ENCODE measurements at places on chromosomes 13 and 19.

GRCh38 chr19:51779703-51780102 lies 15.3 kb upstream of the FPR3 start:
- no peak for DNase-seq

DNA sequence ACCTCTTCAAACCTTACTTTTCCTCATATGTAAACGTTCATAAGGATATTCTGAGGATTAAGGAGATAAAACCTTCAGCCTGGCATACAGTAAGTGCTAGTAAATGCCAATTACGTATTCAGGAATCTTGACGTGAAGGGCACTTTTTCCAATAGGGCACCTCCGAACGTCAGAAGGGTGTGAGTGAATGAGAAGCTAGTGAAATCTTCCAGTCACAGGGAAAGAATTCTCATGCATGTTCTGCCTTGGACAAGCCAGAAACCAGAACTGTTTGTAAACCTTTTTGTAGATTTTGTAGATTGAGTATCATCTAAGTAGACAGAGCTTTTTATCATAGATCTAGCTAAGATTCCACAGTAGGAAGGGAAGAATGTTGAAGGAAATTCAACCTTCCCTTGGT lies 16.5 kb downstream of the DGKH start:
- no peak for DNase-seq

GRCh38 chr13:99692854-99693253 lies 191.6 kb downstream of the TM9SF2 start:
- DNase-seq: no peak

- peak; percentile 73 for DNase-seq
Measured at GRCh38 chr13:51625555-51626345, 41.5 kb downstream of the WDFY2 start.

DNA sequence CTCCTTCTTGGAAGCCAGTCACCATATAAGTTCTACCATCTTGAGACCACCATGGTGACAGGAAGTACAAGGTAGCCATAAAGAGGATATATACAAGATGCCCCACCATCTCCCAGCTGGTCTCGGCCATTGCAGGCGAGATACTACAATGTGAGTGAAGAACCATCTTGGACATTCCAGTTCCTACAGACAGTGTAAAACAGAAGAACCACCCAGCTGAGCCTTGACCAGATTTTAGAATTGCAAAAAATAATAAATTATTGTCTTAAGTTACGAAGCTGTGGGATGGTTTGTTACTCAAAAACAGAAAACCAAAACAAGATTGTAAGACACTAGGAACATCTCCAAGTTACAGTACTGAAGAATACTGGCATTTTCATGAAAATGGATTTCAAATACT lies 43.6 kb downstream of the DOCK9 start:
- DNase-seq: no peak

DNA sequence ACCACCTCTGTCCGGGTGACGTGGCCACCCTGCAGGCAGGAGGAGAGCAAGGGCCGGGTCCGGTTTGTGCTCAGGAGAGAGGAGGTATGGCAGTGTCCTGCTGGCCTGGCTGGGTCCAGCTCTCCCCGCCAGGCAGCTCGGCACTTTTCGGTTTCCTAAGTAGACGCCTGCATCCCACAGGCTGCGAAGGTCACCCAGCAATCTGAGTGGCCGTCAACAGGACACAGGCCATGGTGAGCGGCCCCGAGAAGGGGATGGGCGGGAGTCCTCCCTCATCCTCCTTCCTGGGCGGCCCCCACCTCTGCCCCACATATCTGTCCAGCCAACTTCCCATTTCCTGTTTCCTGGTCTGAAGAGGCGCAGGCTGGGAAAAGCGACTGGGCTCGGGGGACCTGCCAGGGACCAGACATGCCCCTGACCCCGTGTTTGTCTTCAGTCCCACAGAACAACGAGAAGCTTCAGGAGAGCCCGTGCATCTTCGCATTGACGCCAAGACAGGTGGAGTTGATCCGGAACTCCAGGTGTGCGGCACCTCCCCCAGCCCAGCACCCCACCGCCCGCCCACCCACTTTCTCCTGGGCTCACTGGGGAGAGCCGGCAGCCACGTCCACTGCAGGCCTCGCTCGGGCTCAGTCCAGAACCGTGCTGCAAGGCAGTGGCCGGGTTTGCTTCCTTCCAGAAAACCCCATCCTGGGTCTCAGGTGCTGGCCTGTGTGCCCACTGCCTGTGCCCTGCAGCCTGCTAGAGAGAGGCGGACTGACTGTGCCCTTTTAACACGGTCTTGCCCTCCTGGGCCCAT lies 16.3 kb downstream of the PIAS4 start:
- no peak for DNase-seq

- DNase-seq: peak; percentile 26
Measured at GRCh38 chr13:98874029-98874397, 103.9 kb downstream of the DOCK9 start.

- DNase-seq: peak; percentile 63
Measured at GRCh38 chr13:32905063-32905863, 111.0 kb upstream of the KL start.

- DNase-seq: peak; percentile 57
Measured at GRCh38 chr13:52968074-52968700, 60.4 kb upstream of the OLFM4 start.

DNA sequence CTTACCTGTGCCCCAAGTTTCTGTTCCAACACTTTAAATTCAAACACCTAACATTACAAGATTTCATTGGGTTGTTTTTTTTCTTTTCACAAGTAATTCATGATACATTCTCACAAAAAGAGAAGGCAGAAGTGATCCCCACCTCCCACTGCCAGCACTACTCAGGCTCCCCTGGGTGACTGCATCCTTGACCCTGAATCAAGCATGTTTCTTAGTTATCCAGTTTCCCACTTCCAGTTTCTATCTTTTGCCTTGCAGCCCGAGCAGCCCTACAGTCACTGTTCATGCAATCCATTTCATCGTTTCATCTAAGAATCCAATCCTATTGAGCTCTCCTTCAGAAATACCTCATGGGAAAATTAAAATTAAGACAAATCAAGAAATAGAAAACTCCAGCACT lies 61.4 kb downstream of the RNASEH2B start:
- DNase-seq: no peak

DNA sequence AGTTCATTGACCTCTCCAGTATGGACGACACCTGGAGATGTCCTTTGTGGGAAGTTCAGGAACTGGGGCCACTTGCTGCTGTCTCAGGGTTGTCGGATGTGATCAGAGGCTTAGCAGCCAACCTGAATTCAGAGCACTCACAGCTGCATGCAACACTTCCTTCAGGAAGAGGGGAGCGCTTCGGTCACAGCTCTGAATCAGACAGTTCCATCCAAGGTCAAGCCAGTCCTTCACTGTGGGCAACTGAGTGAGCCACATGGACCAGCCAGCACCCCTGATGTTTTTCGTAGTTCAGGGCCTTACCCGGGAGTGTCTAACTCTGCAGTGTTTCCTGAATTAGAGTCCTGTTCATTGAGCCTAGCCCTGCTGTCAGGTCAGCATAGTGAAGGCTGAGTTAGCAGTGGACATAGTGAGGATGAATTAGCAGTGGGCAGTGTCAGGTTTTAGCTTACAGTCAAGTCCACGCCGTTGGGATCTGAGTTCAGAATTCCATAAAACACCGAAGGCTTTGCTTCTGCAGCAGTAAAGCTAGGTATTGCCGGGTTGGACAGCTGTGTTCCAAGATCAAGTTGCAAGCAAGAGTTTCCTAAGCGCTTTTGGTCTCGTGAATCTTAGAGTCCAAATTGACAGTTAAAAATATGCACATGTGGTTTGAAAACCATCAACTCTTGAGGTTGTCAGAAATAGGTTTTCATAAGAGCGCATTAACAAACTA lies 5.1 kb downstream of the ZNF555 start:
- DNase-seq: no peak

GRCh38 chr19:54792814-54793213 lies 10.6 kb upstream of the KIR2DL4 start:
- no peak for DNase-seq

DNA sequence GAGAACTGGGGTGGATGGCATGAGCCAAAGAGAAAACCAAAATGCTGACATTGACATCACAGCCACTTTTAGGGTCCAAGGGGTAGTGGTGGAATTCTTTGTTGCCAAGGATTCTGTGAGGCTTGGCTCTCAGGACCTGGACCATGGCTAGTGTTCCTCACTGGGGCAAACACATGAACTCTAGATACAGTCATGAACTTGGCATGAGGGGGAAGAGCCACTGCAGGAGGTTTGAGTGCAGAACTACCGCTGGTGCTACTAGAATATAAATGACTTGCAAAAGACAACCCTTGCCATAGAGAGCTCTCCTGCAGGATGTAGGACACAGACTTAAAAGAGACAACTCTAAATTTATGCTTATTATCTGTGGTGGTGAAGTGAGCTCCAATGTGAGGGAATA lies 29.8 kb upstream of the FRY start:
- no peak for DNase-seq

GRCh38 chr13:69947582-69947981 lies 160.0 kb upstream of the ATXN8OS start:
- DNase-seq: peak; percentile 57

DNA sequence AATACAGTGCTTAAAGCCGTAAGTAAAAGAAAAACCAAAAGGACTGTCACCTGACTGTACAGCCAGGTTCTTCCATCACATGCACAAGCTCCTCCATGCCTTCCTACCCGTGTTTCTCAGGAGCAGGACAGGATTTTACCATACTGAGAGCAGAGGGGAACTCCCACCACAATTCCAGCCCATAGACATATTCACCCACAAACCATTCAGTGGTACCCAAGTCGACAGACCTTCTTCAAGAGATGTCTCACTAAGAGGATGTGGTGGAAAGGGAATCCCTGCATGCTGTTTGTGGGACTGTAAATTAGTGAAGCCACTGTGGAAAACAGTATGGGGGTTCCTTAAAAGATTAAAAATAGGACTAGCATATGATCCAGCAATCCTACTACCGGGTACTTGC lies 66.9 kb upstream of the DOCK9 start:
- DNase-seq: no peak

- DNase-seq: no peak
Measured at GRCh38 chr19:3855320-3855719, 13.5 kb downstream of the ZFR2 start.

- no peak for DNase-seq
Measured at GRCh38 chr19:36748431-36749275, 24.0 kb downstream of the ZNF850 start.

DNA sequence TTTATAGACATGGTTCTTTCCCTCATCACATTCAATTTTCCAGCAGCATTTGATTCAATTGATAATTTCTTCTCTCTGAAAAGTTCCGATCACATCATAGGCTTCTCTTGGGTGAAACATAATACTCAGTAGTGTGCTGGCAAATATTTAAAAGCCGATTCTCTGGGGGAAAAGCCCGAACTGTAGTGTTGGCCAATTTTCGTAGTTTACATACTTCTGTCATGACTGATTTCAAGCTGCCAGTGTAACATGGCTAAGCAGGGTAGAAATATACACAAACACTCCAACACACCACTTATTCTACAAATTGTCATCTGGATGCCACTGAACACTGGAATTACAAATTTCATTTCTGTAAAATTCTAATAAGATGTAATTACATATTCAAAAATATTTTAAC lies 56.1 kb upstream of the FREM2 start:
- DNase-seq: no peak

DNA sequence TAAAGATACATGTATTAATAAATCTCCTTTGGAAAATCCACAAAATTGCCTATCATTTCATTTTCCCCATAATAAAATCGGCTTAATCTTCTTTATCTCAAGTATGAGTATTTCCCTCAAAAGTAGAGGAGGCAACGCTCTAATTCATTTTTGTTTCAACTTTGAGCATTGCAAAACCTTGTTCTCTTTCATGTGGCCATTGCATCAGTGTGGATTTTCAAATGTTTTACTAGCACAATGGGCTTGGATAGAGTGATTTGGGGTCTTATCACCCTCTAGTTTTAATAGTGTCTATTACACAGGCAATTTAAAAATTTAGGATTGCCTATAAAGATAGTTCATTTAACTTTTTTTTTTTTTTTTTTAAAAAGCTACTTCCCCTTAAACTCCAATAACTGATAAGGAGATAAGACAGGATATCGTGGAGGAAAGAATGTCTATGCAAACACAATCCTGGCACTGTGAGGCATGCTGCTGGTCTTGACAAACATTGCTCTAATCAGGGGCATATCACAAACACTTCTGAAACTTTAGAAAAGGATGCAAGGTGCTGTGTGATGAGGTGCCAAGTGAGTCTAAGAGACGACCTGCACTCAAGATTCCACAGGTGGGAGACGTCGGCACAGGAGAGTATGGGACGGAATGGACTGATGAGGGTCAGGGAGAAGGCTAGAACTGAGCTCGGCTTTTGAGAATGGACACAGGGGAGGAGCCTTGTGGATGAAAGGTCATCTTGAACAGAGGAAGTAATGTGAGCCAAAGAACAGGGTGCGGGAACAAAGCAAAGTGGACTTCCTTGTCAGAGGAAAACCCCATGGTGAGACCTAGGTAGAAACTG lies 199.7 kb downstream of the IRS2 start:
- DNase-seq: peak; percentile 2

DNA sequence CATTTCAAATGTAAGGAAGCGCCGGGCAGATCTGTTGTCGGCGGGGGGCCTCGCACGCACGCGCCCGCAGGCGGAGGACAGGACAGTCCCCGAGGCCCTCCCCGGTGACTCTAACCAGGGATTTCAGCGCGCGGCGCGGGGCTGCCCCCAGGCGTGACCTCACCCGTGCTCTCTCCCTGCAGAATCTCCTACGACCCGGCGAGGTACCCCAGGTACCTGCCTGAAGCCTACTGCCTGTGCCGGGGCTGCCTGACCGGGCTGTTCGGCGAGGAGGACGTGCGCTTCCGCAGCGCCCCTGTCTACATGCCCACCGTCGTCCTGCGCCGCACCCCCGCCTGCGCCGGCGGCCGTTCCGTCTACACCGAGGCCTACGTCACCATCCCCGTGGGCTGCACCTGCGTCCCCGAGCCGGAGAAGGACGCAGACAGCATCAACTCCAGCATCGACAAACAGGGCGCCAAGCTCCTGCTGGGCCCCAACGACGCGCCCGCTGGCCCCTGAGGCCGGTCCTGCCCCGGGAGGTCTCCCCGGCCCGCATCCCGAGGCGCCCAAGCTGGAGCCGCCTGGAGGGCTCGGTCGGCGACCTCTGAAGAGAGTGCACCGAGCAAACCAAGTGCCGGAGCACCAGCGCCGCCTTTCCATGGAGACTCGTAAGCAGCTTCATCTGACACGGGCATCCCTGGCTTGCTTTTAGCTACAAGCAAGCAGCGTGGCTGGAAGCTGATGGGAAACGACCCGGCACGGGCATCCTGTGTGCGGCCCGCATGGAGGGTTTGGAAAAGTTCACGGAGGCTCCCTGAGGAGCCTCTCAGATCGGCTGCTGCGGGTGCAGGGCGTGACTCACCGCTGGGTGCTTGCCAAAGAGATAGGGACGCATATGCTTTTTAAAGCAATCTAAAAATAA lies 18.2 kb downstream of the IL17D start:
- peak; percentile 13 for DNase-seq

GRCh38 chr19:45100846-45101252 lies 7.9 kb downstream of the PPP1R37 start:
- DNase-seq: peak; percentile 62

DNA sequence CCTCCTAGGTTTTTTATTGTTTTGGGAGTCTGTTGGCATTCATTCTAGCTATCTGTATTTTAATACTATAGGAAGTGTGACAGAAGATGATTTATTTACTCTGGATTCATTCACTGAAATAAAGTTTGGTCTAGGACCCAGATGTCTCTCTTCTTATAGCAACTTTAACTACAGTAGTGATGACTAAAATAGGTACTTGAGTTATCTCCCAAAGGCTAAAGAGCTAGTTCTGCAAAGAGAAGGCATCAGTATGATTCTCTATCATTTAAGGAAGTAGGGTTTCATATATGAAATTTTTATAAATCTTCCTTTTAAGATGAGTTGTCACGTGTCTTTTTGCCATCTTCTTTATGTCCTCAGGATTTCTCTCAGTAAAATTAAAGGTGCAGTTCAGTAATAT lies 507.4 kb downstream of the KCTD12 start:
- DNase-seq: no peak

- no peak for DNase-seq
Measured at GRCh38 chr13:35499676-35500075, 23.2 kb upstream of the MAB21L1 start.

Measured in renal cortical epithelial cell (primary cell).